ENCODE measurements at places on chromosomes 11 and 22.
A peak's percentile ranks its signal among the peaks of the same experiment; 100 is the strongest.

GRCh38 chr11:59552844-59553243 is 41.5 kb downstream of the OR4D9 start:
- DNase-seq: no peak

DNA sequence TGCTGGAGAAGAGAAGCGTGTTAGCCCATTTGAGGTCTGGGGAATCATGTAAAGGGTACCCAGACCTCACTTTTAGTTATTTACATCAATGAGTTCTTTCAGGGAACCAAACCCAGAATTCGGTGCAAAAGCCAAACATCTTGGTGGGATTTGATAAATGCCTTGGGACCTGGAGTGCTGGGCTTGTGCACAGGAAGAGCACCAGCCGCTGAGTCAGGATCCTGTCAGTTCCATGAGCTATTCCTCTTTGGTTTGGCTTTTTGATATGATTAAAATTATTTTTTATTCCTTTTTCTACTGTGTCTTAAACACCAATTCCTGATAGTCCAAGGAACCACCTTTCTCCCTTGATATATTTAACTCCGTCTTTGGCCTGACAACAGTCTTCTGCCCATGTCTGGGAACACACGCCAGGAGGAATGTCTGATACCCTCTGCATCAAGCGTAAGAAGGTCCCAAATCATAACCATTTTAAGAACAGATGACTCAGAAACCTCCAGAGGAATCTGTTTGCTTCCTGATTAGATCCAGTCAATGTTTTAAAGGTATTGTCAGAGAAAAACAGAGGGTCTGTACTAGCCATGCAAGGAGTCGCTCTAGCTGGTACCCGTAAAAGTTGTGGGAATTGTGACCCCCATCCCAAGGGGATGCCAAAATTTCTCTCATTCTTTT is 65.2 kb downstream of the ALX4 start:
- no peak for DNase-seq

- no peak for DNase-seq
Observed at GRCh38 chr11:12160680-12161079, 50.3 kb downstream of the MICAL2 start.

- peak; percentile 61 for DNase-seq
Observed at GRCh38 chr22:42697542-42698013, 23.1 kb downstream of the A4GALT start.

GRCh38 chr11:125290263-125290662 is 125.7 kb downstream of the PKNOX2 start:
- DNase-seq: no peak

DNA sequence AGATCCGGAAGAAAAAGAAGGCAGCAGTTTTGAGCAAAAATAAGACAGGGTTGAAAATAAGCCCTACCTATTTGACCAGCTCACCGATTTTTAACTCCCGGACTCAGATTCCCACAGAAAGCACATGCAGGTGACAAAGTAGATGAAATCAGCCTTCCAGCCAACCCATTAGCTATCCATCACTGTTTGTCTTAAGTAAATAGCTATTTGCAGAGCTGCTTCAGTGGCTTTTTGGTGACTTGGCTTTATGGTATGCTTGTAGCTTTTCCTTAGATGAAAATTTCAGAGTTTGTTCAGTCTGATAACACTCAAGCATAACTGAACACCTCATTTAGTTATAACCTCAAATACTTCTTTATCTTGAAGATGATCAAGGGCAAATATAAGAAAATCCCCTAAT is 192.6 kb downstream of the HIPK3 start:
- DNase-seq: no peak

DNA sequence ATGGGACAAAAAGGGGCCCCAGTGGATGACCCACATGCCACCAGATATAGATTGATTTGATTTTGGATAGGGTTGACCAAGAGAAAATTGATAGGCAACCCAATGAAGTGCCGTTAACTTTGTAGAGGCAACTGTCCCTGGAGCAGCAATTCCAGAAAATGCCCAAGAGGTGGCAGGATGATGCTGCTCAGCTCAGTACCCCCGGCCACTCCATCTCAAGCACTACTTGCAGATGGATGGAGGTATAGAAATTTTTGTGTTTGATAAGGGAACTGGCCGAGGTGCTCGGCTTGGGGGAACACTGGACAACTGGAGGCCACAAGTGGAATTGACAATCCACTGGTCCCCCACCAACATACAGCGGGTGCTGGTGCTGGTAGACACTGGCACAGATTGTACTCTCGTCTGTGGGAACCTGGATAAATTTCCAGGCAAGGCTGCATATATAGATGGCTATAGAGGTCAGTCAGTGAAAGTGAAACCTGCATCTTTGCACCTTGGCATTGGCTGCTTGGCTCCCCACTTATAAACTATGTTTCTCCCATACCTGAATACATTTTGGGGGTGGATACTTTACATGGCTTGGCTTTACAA is 86.3 kb downstream of the CCDC83 start:
- DNase-seq: no peak

DNA sequence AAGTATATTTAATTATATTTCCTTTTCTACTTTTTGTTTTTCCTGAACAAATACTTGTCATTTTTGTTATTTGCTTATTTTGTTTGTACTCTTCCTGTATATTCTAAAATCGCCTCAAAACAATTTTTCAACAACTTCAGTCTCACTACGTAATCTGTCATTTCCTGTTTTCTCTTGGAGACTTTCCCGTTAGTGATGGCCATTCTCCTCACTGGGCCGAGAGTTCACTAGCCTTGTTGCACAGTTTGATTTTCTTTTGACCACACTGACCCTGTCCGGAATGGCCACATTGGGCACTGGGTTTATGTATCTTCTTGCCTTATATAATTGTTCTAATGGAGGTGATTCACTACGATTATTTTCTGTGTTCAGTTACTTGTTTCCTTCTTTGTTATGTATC is 726.1 kb downstream of the FAM181B start:
- no peak for DNase-seq

DNA sequence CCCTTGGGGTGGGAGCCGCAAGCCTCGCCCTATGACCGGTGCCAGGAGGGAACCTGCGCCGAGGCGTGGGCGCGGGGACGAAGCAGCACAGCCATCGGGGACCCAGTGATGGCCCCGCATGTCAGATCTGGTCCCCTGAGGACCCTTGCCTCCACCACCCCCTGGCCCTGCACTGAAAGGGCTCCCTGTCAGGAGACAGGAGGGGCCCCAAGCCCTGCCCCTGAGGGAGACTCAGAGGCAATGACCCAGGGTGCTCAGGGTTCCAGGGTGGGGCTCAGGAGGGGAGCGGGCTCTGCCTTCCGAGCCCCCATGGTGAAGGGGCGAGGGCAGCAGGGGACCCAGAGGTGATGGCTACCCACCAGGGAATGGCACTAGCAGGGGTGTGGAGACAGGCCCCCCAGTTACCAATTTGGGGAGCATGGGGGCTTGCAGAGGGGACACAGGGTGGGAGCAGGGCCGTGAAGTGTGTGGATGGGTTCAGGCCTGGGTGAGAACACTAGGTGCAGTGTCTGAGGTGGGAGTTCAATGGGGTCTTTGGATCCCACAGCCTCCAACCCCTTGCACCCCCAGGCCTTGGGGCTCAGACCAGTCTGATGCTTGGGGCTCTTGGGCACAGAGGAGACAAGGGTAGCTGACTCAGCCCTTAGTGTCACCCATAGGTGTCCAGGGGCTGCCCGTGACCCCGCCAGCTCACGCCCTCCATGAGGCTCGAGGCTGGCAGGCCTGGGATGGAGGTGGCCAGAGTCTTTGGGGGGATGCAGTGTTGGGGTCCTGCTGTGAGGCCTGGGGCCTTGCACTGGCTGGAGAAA is 499 bp downstream of the LRRC56 start:
- DNase-seq: no peak

- DNase-seq: no peak
Observed at GRCh38 chr11:61516675-61517572, 8.4 kb downstream of the LRRC10B start.

GRCh38 chr22:46374663-46375474 is 39.4 kb downstream of the TRMU start:
- DNase-seq: no peak

DNA sequence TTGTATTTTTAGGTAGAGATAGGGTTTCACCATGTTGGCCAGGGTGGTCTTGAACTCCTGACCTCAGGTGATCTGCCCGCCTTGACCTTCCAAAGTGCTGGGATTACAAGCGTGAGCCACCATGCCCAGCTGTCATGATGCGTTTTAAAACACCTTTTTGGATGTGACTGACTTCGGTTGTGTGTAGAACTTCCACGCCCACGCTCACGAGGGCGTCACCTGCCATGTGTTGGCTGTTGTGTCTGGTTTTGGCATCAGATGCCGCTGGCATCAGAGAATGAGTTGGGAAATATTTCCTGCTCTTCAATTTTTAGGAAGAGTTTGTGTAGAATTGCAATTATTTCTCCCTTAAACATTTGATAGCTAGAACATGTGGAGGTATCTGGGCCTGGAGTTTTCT is 109.1 kb downstream of the KCNQ1 start:
- no peak for DNase-seq

GRCh38 chr11:123567466-123567865 is 87.0 kb downstream of the SCN3B start:
- no peak for DNase-seq

GRCh38 chr11:30322826-30323710 is at the start of gene ARL14EP:
Gene ARL14EP (plus strand): TSS chr11:30323104. CDS start chr11:30330949, 7,845 bp downstream.
- DNase-seq: peak; percentile 87

DNA sequence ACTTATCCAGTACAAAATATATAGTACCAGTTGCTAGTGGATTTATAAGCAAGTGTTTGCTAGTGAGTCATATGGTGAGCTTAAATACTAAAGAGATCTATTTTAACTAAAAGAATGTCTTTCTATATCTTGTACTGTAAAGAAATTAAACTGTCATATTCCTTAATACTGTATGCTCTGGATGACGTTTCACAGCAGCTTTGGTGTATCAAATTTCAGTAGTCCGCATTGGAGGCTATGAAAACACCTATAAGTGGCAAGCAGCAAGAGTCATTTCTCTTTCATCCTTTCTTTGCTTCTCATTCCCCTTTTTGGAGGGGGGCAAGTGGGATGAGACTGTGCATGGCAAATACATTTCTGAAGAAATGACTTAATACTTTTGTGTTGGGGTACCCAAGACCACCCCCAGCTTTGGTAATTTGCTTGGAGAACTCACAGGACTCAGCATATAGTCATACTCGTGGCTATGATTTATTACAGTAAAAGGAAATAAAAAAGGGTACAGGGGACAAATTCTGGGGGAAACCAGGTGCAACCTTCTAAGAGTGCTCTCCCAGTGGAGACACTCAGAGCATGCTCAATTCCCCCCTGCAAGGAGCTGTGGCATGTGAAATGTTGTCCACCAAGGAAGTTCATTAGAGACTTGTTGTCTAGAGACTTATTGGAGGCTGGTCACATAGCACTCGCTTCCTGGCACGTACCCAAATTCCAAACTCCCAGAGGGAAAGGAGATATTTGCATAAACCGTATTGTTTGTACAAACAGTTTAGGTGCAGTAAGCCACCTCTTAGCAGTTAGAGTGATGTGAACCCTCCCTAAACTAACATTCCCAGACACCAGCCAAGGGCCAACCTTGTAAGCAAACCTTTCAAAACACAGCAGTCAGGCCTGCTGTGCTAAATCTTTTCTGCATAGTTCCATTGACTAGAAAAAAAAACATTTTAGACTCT is 210.8 kb downstream of the PGR start:
- DNase-seq: peak; percentile 5

- DNase-seq: no peak
Observed at GRCh38 chr11:27409742-27410141, 46.7 kb upstream of the CCDC34 start.

- no peak for DNase-seq
Observed at GRCh38 chr11:114440121-114440860, 1.0 kb downstream of the REXO2 start.

DNA sequence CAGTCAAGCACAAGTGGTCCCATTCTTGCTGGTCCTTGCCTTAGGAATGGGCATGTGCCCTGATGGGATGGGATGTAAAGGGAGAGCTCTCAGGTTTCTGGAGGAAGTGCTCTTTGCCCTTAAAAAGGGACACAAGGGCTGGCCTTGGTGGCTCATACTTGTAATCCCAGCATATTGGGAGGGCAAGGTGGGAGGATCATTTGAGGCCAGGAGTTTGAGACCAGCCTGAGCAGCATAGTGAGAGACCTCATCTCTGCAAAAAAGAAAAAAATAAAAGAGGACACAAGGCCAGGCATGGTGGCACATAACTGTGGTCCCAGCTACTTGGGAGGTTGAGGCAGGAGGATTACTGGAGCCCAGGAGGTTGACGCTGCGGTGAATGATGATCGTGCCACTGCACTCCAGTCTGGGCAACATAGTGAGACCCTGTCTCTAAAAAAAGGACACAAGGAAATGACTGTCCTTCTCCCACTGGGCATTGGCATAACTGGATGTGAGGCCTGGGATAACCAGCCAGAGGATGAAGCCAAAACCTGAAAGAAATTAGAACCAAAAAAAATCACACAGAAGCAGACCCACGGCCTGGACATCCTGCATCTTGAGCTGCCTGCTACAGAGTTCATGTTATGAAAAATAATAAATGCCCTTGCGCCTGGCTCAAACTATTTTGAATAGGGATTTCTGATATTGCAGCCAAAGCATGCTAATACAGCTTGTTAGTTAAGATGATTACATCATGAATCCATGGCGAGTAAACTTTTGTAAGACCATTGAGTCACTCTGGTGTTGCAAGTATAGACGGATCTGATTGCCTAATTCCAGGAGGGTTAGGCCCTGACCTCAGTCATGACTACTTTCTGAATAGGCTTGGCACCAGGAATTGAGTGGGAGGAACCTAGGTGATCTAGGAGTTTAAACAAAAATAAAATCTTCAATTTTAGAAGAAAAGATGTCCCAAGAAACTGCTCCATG is 12.9 kb upstream of the CRKL start:
- peak; percentile 48 for DNase-seq

GRCh38 chr11:90629229-90629806 is 406.5 kb upstream of the CHORDC1 start:
- no peak for DNase-seq

GRCh38 chr22:31748490-31748889 is 1.4 kb downstream of the PRR14L start:
- peak; percentile 4 for DNase-seq

DNA sequence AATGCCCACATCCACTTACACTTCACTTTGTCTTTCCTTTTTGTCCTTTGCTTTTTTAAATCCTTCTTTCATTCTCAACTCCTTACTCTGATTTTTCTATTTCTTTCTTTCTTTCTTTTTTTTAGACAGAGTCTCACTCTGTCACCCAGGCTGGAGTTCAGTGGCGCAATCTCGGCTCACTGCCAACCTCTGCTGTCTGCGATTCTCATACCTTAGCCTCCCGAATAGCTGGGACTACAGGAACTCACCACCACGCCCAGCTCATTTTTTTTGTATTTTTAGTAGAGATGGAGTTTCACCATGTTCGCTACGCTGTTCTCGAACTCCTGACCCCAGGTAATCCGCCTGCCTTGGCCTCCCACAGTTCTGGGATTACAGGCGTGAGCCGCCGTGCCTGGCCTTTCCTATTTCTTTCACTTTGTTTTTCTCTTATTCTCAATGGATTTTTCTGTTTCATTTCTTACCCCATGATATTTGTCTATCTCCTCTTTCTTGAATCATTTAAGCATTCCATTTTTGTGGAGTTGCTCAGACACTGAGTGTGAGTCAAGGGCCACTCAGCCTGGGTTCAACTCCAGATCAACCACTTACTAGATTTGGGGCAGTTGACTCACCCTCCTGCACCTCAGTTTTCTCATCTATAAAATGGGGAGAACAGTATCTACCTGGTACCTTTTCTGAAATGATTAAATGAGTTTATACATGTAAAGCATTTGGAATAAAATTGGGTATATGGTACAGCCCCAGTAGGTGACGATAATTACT is 7.6 kb downstream of the KCNJ5 start:
- no peak for DNase-seq
